ENCODE measurements at places on chromosomes 4 and X. TPM values are rescaled to one million over a fixed set of nuclear protein-coding genes. Genes with fewer than 3 reads are reported as not detected.
A peak's percentile ranks its signal among the peaks of the same experiment; 100 is the strongest.

DNA sequence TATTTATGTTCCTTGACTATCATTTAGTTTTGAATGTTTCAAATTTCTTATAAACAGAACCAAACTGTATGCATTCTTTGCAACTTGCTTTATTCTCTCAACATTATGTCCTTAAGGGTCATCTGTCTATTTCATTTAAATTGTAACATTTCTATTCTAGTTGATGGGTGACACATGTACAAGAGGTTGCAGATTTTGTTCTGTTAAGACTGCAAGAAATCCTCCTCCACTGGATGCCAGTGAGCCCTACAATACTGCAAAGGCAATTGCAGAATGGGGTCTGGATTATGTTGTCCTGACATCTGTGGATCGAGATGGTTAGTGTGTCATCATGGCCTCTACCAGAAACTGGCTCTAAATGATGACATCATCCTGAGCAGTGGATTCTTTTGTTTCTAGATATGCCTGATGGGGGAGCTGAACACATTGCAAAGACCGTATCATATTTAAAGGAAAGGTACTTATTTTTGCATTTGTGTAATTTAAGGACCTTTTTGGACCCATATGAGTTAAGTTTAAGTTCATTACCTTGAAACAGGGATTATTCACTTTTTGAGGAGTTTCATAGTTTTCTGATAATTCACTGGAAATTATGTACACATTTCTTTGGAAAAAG is 6.1 kb downstream of the LIAS start:
- DNase-seq = peak; percentile 91

DNA sequence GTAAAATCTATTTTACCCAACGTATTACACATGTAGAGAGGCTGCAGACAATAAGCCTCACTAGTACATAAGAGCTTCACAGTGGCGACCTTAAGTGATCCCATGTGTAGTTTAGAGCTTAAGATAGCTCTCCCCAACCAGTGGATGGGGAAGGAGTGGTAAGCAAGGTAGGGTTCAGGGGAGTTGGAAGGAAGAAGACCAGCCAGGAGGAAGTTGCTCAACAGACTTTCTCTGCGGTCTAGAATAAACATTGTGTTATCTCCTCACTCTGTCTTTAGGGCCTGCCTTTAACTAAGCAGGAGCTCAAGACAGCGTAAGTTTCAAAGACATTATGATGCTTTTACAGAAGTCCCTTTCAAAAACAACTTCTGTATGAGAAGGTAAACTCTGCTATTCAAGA is 16.8 kb downstream of the MEPE start:
- DNase-seq = no peak

DNA sequence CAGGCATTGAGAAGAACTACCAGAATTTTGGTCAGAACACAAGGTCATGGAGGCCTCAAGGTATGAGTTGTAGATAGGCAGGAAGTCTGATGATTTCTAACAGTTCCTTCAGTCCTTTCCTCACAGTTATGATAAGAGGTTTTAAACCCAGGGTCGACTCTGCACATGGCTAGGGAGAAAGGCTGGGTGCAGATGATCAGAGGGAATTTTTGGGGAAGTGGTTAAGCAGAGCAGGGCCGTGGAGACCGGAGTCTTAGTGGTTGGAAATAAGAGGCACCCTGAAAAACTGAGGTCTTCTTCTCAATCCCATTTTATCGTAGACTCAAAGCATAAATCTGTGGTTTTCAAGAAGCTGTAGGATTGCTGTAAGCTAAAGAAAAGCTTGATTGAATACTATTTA is 118.5 kb upstream of the ANK2 start:
- no peak for DNase-seq

- no peak for DNase-seq
Observed at GRCh38 chr4:53507671-53508286, 83.5 kb downstream of the LNX1 start.

GRCh38 chr4:128787509-128788311 is 21.8 kb upstream of the JADE1 start:
- no peak for DNase-seq

- DNase-seq = no peak
Observed at GRCh38 chr4:175823015-175823742, 11.1 kb upstream of the GPM6A start.

DNA sequence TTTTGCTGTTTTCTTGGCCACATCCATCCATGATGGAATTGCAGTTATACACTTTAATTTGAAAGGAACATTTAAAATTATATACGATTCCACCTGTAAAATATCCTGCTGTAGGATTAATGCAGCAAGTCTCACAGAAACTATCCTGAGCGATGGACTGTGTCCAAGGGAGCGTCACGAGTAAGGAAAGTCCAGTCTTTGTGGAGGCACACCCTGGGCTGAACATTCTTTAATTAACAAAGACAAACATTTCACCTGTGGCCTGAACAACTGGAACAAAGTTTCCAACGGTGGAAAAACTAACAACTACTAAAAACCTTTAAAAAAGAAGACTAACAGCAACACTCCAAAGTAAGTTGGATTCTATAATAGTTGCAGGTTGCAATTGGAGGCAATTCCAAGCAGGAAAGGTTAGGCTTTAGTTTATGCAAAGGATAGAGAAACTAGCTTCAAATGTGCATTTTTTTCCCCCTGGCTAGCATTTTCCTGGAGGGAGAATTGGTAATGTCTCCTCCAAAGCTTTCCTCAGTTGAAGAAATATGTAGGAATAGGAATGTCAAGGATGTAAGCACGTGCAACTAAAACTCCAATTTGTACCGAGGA is 11.0 kb downstream of the EREG start:
- no peak for DNase-seq

HTN1 gene
- 108 TPM for total RNA-seq

- DNase-seq = no peak
Observed at GRCh38 chr4:155966731-155967395, 13.2 kb upstream of the CTSO start.

EXOC1 gene
- total RNA-seq = 43.5 TPM

GRCh38 chrX:85611926-85612325 is 232.5 kb upstream of the POF1B start:
- DNase-seq = peak; percentile 32

- no peak for DNase-seq
Observed at GRCh38 chr4:124936427-124936826, 223.9 kb upstream of the ANKRD50 start.

DNA sequence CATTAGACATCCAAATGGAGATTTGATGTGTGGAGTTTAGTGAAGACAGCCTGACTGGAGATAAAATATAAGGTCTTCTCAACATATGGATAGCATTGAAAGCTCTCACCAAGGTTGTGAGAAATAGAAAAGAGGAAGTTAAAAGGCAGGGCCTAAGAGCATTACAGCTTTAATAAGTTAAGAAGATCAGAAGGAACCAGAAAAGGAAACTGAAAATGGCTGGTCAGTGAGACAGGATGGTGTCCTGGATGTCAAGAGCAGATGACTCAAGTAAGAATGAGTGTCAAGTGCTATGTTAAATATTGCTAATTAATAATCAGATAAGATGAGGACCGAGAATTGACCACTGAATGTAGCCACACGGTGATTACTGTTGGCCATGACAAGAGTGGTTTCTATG is 642.9 kb downstream of the STPG2 start:
- DNase-seq = no peak

GRCh38 chrX:148960060-148960459 is 459.6 kb downstream of the AFF2 start:
- no peak for DNase-seq

PDLIM3 gene
- total RNA-seq = 73.2 TPM

GRCh38 chr4:188147776-188148175 is 8.5 kb downstream of the TRIML1 start:
- no peak for DNase-seq

GRCh38 chr4:683982-684622 is 4.8 kb downstream of the SLC49A3 start:
- DNase-seq = peak; percentile 54

CTAG1A gene
- not detected for total RNA-seq
